ENCODE measurements at places on chromosomes 13 and 19.

DNA sequence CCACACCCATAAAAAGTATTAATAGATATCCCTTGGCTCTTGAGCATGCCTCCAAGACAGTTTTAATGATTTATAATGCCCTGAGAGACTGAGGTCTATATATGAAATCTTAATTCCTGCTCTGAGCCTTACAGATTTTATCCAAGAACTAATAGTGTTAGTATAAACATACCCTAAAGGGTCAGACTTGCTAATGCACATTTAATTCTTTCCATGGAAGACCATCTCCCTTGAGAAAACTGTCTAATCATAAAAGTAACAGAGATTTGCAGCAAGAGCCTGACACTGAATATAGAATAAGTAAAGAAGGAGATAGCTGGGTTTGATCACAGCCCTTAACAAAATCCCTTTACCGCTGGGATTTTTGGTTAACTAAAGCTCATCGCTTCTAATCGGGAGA lies 650.8 kb upstream of the KLF12 start:
- no peak for DNase-seq

DNA sequence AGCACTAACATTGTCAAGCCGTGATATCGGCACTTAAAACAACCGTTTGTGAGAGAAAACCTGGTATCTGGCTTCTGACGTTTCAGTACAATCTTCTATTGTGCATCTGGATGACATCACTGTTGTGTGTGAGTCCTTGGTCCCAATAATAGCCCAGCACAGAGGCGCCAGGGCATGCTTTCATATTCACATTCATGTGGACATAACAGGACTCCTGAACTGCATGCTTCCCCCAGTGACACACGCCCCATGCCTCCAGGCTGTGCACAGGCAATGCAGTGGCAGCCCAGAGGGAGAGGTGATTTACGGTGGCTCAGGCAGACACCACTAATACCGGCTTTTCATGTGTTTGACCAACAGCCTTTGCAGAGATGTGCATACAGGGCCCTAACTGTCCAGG lies 58.1 kb downstream of the MRPL57 start:
- DNase-seq, result no peak

DNA sequence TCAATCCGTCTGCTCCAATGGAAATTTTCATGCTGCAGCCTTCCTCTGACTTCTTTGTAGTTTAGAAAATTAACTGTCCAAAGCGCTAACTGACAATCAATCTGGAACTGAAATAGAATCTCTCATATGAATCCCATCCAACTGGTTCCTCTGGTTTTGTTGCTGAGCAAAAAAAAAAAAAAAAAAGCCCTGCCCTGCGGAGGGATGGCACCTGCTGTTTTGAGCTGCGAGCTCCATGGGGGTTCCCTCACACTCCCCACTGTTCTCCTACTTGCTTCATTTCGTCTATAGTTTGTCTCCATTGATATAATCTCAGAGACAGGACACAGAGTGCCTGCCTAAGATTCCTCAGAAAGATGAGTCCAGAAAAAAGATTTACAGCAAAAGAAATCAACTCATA lies 33.4 kb downstream of the FAAP24 start:
- DNase-seq, result peak; percentile 29

DNA sequence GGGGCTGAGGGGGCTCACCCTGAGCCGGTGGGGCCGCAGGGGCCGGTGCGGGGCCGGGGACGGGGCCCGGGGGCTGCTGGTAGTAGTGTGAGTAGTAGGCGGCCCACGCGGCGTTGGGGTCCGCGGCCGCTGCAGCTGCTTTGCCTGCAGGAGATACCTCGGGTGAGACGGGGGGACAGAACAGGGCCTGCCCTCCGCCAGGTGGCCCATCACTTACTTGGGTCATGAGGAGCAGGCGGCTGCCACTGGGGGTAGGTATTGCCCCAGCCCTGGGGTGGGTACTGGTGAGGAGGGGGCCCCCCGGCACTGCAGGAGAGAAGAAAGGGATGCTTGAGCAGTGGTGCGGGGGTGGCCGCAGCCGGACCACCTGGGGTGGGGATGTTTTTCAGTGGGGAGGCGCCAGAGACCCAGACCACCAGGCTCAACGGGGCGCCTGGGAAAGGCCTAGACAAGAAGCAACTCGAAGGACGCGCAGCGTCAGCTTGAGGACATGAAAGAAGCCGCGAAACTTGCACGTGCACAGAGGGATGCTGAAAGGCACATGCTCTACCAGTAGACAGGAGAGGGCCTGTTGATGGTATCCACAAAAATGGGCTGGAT lies 8.9 kb downstream of the KHSRP start:
- no peak for DNase-seq

DNA sequence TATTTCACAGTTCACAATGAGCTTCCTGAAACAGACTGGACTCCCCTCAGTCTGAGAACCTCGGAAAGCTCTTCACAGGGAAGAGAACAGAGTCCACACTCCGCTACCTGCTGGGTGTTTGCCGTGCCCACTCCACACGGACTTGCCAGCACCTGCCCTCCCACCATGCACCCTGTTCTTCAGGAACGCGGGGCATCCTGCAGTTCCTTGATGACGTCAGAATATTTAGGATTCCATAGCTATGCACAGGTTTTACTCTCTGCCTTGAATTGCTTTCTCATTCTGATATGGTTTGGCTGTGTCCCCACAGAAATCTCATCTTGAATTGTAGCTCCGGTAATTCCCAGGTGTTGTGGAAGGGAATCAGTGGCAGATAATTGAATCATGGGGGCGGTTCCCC lies 74.4 kb upstream of the FARP1 start:
- no peak for DNase-seq

Measured in GM23338 (cell line).